CD4-positive, alpha-beta memory T cell (primary cell): ENCODE measurements at places on chromosomes 16 and 17.

DNA sequence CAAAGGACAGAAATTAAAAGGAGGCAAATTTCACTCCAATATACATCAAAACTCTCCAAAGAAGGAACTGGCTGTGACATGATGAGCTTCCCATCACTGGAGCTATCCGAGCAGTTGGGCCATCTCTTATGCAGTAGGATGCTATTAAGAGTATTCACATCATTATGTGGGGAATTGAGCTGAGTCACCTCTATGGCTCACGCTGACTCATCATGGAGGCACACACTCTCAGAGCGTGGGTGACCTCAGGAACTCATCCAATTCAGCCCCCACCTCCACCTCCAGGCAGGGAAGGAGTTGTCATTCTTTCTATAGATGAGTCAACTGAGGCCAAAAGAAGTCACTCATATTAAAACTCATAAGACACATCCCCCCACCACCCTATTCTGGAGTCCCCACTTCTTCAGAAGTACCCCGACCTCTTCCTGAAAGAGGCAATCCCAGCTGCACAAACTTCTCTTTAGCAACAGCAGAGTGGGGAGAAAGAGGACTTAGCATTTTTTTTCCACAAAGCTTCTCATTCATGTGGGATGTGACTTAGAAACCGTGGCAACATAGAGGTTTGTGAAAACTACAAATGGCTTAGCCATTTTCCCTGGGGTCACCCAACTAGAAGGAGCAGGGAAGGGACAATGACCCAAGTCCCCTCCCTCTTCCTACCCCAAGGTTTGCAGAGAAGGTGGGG, 32.5 kb downstream of the ABCC12 start:
- no peak for DNase-seq

GRCh38 chr17:75237100-75238014, 24.0 kb downstream of the GGA3 start:
- no peak for DNase-seq

GRCh38 chr16:89354325-89354724, 136.0 kb downstream of the ANKRD11 start:
- no peak for DNase-seq

DNA sequence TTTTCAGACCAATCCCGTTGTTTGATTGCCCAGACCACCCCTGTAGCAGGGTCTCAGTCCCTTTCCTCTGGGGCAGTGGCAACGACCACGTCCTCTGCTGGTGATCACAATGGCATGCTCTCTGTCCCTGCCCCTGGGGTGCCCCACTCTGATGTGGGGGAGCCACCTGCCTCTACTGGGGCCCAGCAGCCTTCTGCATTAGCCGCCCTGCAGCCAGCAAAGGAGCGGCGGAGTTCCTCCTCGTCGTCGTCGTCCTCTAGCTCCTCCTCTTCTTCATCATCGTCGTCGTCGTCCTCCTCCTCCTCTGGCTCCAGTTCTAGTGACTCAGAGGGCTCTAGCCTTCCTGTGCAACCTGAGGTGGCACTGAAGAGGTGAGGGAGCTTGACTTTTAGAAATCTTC, 9.2 kb downstream of the ELOB start:
- no peak for DNase-seq

DNA sequence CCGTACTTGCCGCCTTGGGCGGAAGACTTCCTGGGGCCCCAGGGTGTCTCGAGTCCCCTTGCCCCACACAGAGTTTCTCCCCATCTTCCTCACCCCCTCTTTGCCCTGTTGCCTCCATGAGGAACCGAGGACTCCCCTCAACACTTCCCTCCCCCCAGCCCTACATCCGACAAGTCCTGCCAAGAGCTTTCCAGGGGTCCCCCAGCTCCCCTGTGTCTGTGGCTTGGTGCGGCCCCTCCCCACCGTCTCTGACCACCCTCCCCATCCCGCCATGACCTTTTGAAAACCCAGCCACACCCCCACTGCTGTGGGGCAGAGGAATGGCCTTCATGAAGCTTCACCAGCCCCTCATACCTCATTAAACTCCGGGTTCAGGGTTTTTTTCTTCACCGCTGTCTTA, 11.4 kb downstream of the SCGB1C2 start:
- no peak for DNase-seq
